ENCODE measurements at places on chromosomes 2 and 18.

DNA sequence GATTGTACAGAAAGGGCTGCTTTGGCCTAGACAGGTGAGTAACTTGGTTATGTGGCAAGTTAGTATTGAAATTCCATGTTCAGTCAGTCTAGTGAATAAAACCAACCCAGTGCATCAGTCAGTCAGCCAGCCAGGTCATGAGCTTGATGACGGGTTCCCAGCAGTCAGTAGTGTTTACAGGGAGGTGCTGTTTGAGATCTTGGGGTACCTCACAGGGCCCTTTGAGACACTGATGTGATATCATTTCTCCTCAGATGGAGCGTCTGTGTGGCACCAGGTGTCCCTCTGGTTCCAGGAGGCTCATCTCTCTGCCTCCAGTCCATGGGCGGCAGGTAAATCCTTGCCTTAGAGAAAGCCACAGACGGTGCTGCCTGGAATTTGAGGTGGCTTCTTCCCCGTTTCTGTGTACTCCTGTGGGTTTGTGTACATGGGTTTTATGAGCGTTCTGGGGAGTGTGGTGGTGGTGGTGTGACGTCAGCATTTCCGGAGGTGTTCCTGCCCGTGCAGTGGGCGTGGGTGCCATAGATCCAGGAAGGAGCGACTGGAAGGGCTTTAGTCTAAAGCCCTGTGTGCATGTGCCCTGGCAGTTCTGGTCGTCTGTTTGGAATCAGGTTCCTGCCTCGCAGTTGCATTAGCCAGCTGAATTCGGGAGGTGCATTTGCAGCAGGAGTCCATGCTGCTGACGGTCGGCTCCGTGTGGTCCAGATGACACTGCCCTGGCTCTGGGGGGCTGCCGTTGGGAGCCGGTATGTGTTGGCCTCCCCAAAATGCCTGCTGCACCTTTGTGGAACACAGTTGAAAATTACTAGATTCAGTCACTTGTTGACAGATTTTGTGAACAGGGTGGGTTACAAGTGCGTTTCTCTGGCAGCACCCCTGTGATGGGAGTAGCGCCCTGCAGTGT is 2.1 kb downstream of the CTDP1 start:
- no peak for DNase-seq

DNA sequence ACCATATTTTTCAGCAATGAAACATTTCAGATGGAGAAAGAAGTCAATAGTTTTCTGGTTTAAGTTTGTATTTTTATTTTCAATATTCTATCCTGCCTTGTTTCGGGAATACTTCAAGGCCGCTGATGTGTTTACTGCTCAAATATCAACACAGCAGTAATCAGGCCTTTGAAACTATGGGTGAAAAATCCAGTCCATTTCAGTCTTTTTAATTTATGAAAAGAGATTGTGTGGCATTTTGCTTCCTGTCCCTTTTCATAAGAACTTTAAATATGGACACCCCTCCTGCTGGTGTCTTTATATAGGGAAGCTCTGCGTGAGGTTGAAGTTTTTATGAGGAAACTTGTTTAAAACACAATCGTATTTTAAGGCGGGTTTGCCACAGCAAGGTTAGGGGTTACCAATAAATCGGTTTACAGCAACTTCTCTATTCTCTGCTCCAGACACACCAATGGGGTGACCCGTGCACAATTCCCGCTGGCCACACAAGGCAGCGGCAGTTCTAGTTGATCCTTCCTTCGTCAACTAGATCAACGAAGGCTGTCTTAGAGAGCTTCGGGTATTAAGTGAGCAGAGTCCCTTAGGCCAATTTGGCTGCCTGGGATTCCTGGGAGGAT is 1.2 kb upstream of the TANC1 start:
- DNase-seq: no peak

DNA sequence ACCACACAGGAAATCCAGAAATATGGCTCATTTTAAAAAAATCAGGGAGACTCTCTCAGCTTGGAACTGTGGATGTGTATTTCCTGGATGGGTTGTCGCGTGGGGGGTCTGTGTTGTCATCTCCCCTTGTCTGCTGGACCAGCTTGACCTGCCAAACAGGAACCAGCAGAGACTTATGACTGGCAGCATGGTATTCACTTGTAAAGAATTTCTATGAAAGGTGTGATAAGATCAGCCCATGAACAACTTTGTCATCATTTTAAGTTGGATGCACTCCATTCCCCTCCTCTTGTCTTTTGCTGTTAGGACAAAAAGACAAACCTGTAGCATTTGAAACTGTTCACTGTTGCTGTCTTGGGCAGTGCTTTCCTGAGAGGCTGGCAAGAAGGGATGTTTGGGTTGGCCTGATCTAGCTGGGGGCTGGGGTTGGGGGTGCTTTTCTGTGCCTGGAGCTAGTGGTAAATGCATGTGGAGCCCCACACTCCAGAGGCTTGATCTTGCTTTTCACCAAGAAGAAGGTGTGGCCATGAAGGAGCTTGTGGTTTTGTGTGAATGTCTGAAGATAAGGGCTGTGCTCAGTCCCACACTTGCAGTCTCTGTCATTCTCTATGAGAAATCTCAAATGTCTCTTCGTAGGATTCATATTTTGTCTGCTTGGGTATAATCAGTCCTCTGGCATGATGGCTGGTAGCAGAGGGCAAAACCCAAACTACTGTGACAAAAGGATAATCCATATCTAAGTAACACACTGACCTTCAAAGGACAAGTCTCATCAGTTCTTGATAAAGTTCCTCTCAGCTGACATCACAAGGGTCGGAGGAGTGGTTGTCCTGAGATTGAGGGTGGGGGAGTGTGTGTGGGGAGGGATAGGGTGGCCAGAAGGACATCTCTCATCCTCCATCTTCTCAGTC is 39.0 kb downstream of the RALB start:
- no peak for DNase-seq

DNA sequence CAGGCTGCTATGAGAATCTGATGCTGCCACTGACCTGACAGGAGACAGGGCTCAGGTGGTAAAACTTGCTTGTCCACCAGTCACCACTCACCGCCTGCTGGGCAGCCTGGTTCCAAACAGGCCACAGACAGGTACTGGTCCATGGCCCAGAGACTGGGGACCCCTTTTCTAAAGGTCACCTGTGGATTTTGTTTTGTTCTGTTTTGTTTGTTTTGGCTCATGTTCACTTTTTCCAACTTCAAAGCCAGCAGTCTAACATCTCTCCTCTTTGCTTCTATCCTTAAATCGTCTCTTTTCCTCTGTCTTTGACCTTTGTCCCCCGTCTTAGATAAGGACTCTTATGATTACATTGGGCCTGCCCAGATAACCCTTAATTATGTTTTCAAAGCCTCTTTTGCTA is 3.3 kb upstream of the CERKL start:
- DNase-seq: no peak

- no peak for DNase-seq
Observed at GRCh38 chr2:103529798-103530502, 768.1 kb downstream of the TMEM182 start.

- no peak for DNase-seq
Observed at GRCh38 chr2:141524777-141525176, 606.0 kb downstream of the LRP1B start.

DNA sequence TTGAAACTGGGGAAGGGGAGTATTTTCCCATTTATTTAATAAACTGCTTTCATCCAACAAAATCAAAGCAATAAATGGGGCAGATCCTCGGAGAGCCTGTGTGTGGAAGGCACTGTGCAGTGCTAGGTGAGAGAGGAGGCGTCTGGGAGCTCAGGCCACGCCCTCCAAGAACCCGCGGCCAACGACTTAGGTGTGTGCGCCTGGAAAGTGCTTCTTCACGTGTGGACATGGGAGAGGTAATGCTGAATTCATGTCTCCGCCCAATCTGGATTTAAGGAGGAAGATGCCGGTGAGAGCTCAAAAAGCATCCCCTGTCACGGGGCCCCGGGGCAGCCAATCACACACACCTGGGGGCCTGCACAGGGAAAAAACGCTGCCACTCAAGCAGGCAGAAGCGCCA is 77.4 kb downstream of the HDAC4 start:
- DNase-seq: no peak

GRCh38 chr18:73752546-73752945 is 395.1 kb downstream of the FBXO15 start:
- DNase-seq: no peak

DNA sequence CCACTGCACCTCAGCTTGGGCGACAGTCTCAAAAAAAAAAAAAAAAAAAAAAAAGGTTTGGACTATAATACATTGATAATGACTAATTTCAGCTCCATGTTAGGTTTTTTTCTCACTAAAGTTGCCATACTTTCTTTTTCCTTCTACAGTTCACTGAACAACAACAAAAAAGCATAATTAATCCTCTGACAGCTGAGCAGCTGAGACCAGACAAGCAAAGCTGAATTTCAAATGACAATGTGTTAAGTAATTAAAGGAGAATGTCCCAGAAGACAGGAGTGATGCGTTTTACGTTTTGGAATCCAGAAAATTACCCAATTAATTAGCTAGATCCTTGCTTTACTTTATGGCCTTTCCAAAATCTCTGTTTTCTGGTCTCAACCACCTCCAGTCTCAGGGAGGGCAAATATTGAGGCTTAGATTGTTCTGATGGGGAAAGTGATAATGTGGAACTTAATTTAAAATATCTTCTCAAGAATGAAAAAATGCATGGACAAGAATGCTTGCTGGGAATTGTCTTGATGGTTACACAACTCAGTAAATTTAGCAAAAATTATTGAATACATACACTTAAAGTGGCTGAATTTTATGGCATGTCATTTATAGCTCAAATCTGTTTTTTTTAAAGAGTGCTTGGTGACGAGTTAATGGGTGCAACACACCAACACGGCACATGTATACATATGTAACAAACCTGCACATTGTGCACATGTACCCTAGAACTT is 17.4 kb upstream of the RMDN2 start:
- no peak for DNase-seq

DNA sequence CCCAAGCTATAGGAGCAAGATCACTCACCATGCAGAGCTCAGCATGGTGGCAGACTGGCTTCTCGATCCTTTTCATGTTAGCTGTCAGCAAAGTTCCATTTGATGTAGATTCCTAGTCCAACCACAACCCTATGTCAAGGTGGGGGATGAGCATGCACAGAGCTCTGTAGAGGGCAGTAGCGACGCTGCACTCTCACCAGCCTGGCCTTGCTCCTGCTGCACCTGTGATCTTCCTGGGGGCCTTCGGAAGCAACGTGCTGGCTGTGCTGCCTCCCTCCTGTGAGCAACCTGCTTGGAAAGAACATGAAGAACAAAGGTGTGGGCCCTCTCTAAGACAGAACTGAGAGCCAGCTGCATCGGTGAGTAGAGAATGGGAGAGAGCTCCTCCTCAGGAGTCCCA is 479.4 kb upstream of the MYT1L start:
- no peak for DNase-seq

DNA sequence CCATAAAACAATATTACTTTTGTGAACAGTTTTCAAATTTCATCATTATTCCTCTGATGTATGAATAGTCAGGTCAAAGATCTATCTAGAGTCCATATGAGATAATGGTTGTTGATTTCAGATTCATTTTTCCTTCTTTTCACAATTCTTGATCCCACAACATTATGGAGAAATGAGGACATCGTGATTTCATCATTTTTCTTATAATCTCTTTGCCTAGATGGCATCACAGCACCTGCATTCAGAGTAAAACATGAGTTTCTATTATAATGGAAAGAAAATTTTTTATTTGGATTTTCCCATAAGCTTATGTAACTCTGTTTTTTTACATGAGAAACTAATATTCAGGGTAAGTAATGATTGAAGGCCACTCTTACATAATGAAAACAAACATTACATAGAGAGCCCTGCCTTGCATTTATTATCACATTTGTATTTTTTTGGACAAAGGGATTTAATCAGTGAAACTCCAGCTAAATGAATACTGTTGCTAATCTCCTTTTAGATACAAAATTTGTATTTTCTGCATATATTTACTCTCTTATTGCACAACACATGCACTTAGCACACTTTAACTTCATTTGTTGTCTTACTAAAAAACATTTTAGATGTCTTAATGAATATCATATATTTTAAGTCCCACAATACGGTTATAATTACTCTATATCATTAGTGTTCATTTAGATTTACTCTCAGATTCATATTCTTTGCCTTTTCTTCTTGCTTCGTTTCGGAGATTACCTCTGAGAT is 188.4 kb upstream of the KYNU start:
- no peak for DNase-seq

GRCh38 chr2:231519975-231520555 is 10.2 kb downstream of the NMUR1 start:
- no peak for DNase-seq

- no peak for DNase-seq
Observed at GRCh38 chr2:887639-888038, 63.0 kb upstream of the SNTG2 start.

GRCh38 chr2:120305296-120305695 is 40.6 kb upstream of the INHBB start:
- DNase-seq: no peak

DNA sequence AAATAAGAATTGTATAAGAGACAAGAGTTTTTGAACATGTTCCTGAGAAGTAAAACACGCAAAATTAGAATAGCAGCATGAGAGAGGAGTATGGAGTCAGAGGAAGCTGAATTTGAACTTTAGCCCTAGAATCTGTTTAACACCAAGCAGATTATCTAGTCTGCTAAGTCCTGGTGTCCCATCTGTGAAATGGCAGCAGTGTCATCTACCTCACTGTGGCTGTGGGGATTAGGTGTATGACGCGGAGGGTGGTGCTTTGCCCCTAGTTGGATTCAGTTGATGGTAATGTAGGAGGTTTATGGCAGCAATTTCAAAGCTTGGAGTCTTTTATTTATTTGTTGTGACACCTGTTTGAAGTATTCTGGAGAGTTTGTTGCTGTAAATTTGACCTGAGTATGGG is 79.2 kb downstream of the ZNF532 start:
- DNase-seq: no peak

DNA sequence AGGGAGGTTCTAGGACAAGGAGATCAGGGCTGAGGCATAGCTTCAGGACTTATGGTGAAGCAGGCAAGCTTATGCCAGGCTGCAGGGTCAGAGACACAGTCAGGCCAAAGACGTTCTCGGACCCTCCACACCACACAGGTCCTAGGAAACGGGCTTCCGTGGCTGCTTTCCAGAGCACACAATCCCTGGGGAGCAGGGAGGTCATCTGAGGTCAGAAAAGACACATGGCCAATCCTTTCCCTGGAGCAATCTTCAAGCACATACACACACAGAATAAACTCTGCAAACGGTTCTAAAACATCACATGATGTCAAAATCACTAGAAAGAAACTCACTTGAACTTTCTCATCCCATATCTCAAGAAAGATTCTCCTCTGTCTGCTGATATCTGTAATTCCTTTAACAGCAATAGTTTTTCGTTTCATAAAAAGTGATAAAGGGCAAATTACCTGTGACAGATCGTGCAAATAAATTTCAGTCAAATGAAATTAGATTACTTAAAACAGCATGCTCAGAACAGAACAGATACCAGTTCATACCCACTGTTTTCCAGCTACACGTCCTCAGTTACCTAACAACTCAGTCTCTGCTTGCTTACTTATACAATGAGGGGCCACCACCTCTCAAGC is 63.9 kb downstream of the MBOAT2 start:
- no peak for DNase-seq
